ENCODE measurements at places on chromosomes 5 and 9.

DNA sequence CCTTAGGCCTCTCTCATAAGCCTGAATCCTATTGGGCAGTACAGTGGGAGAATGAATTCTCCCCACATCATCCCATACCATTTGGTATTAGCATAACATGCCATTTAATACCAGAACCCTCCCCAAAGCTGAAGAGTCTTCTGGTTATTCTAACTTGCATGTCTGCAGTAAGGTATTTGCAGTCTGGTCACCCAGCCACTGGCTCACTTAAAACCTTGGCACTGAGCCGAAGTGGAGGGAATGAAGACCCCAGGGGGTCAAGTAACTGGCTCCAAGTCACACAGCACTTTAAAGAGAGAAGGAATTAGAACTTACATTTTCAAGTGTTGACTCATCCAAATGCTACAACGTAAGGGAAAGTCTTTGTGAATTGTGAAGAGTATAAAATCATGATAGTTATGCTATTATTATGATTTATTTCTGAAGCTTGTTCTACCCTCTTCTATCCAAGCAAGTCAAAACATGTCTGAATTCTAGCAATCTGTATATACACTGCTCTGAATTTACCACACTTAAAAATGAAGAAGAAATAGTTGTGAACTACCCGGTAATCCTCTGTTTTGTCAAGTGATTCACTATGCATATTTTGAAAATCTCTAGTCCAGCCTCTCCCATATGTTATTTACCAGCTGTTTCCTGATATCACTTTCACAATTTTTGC lies 28.5 kb downstream of the GLRA1 start:
- DNase-seq: peak; percentile 68

GRCh38 chr5:91074615-91075014 lies 308.5 kb downstream of the ARRDC3 start:
- DNase-seq: no peak

- peak; percentile 60 for DNase-seq
Measured at GRCh38 chr9:15606643-15607472, 54.0 kb downstream of the CCDC171 start.

DNA sequence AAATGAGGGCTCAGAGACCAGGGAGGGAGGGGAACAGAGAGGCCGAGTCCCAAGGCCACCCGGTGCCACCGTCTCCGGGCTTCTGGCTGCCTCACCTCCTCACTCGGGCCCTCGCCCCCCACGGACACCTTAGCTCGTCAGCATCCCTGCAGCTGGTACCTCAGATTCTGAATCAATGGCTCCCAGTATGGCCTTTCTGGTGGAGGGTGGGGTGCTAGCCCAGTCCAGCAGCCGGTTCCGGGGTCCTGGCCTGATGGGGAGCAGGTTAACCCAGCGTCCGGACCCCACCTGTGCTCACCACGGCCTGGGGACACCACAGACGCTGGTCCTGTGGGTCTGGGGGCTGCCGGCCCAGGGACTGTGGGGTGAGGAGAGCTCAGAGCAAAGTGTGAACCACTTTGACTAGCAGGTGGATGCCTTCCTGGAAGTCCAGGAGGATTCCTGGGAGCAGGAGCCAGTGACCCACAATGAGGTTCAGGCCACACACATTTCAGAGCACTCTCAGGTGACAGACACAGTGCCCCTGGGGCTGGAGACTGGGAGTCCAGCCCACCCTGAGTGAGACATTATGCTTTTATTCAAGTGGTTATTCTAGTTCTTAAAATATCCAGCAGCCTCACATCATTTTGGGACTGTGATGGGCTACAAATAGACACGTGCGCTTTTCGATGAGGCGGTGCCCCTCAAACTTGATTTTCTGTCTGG lies 53.3 kb downstream of the AHRR start:
- DNase-seq: no peak

GRCh38 chr5:56861893-56862485 lies 46.6 kb downstream of the MAP3K1 start:
- no peak for DNase-seq

DNA sequence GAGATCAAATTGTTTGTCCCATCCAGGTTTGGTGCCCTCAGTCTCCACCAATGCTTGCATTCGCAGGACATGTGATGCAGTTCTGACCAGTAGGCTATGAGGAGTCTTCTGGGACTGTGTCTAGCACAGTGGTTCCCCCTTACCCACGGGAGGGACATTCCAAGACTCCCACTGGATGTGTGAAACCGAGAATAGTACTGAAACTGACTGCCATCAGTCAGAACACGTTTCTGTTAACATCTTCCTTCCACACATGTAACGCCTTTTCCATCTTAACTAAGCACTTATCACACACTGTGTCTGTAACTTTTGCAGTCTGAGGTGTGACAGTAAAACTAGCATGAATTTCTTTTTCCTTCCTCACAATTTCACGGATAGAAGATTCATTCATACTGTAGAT lies 74.7 kb downstream of the PTTG1 start:
- no peak for DNase-seq

GRCh38 chr9:112069318-112070169 lies 105.6 kb downstream of the SUSD1 start:
- no peak for DNase-seq

GRCh38 chr5:71943874-71944273 lies 163.4 kb upstream of the MAP1B start:
- no peak for DNase-seq

GRCh38 chr5:69033690-69034089 lies 60.1 kb upstream of the SLC30A5 start:
- no peak for DNase-seq

DNA sequence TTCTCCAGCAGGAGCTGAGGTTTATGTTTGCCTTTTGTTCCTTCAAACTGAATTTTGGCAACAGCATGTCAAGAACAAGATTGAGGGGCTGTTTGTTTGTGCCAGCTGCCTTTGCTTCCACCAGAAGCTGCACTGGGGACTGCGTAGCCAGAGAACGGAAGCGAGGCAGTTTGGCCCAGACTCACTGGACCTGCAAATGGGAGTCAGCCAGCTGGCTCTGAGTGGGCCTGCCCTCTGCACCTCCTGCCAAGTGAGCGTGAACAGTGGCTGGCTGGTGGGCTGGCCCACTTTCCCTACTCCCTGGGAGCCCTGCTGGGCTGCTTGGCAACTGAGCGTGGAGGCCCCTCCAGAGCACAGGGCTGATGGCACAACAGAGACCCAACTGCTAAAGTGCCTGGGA lies 111.6 kb downstream of the GALNT10 start:
- DNase-seq: peak; percentile 41

DNA sequence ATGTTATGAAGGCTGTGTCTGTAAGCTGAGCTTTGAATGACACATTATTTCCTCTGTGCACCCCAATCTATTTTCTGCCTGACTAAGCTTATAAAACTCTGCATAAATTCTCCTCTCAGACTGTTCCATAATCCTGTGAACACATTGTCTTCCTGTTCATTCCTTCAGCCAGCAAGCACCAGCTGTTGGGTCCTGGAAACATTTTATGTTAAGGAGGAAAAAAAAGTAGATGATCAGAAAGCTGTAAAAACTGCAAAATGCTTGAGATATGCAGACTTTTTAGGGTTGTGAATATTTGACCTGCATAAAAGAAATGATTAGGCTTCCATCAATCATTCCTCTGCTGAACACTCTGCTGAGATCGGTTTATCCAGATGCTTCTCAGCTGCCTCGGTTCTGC lies 1246.0 kb upstream of the DMAC1 start:
- DNase-seq: peak; percentile 6

GRCh38 chr5:111386832-111387162 lies 125.5 kb downstream of the STARD4 start:
- DNase-seq: no peak

Measured in NCI-H1694 treated with DMSO at 0.1 percent for 48 hours (cell line).